ENCODE measurements at places on chromosomes 11 and 22. TPM values are rescaled to one million over a fixed set of nuclear protein-coding genes. Genes with fewer than 3 reads are reported as not detected.

CDC42EP1 gene
- total RNA-seq, result 160 TPM

LRP5 gene
- total RNA-seq, result 55.2 TPM

C11orf87 gene
- total RNA-seq, result 0.05 TPM

ACAT1 gene
- 83.8 TPM for total RNA-seq

CARD18 gene
- not detected for total RNA-seq

MAPK12 gene
- 86.7 TPM for total RNA-seq

HTR3B gene
- not detected for total RNA-seq

TRIM34 gene
- 0.42 TPM for total RNA-seq

PDE3B gene
- total RNA-seq, result 6.7 TPM

GGTLC2 gene
- not detected for total RNA-seq

PDE2A gene
- 7.6 TPM for total RNA-seq

SLC3A2 gene
- total RNA-seq, result 418 TPM
